ENCODE measurements at places on chromosomes 16 and 17.

DNA sequence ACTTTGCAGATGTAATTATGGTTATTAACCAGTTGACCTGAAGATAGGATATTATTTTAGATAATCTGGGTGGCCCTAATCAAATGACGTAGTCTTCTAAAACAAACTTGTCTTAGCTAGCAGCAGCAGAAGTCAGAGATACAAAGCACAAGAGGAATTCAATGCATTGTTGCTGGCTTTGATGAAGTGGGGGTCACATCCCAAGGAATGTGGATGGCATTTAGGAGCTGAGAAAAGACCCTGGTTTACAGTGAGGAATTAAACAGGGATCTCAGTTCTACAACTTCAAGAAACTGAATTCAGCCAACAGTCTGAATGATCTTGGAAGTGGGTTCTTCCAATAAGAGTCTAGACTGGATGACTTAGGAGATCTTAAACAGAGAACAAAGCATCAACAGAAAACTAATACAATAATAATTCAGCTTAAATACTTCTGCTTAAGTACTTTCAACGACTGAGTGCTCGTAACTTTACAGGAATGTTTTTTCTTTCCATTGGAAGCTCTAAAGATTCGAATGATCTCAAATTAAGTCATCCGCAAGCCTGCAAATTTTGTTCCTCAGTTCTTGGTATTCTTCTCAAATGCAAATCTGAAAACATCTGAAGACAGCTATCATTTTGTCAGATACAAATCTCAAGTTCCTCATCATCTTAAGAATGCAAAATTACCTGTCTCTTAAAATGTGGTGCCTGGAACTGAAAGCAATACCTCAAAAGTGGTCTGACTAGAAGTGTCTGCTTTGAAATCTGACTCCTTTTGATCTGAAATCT, 3.3 kb downstream of the C16orf46 start:
- no peak for DNase-seq

DNA sequence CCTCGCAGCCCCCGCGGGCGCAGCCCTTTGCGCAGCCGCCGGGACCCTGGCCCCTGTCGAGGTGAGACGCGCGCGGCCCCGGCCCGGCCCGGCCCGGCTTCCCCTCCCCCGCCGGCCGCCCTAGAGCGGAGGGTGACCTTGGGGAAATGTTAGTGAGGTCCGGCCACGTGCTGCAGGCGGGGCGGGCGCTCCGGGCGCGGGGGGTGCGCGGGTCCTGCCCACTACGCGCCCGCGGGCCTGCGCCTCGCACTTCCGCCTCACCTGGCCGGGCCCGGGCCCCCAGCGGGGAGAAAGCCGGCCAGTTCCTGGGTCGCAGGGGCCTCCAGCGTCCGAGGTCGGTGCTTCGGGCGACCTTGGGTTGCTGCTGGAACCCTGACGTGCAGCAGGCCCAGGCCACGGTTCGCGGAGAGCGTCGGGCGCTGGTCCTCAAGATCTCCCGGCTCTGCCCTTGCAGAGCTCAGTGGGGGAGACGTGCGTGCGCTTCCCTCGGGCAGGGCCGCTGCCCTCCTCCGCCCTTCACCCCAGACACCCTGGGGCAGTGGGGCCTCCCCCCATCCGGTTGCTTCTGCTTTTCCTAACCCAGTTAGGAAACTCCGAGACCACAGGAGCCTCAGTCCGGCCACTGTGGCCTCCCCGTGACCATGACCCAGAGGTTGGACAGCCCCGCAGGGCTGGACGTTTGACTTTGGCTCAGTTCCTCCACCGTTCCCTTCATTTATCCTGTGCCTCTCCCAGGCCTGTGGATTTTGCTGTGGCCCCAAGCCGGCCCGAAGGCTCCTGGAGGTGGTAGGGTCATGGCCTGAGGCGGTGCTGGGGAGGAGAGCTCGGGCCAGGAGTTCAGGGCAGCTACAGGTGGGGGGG, 791 bp downstream of the MCRIP2 start:
- no peak for DNase-seq

- peak; percentile 25 for DNase-seq
These were observed 671 bp downstream of the CHMP6 start for GRCh38 chr17:80992077-80992947.

DNA sequence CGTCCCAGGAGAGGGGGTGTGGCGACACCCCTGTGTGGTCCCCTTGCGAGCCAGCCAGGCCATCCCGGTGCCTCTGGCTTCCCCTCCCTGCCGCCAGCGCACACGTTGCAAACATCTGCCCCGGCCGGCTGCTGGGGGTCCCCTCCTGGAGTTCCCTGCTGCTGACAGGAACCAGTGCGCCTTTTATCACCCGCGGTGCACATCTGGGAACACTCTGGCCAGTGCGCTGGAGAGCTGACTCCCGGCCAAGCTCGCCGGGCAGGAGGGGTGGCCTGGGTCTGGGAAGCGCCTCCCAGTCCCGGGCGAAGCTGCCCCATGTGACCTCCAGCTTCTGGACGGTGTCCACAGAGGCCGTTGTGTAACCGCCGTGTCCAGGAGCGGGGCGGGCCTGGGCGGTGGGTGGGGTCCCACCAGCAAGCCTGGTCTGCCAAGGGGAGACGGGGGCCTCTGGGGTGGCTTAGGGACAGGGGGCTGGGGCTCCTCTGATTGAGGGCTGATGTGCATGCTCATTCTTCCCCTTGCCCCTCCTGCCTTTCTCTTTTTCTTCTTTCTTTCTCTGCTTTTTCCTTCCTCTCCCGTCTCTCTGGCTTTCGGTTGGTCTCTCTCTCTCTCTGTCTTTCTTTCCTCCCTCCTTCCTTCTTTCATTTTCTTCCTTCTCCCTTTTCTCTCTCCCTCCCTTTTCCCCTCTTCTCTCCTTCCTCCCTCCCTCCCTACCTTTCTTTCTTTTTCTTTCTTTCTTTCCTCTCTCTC, 25.2 kb upstream of the CIBAR2 start:
- peak; percentile 94 for DNase-seq

DNA sequence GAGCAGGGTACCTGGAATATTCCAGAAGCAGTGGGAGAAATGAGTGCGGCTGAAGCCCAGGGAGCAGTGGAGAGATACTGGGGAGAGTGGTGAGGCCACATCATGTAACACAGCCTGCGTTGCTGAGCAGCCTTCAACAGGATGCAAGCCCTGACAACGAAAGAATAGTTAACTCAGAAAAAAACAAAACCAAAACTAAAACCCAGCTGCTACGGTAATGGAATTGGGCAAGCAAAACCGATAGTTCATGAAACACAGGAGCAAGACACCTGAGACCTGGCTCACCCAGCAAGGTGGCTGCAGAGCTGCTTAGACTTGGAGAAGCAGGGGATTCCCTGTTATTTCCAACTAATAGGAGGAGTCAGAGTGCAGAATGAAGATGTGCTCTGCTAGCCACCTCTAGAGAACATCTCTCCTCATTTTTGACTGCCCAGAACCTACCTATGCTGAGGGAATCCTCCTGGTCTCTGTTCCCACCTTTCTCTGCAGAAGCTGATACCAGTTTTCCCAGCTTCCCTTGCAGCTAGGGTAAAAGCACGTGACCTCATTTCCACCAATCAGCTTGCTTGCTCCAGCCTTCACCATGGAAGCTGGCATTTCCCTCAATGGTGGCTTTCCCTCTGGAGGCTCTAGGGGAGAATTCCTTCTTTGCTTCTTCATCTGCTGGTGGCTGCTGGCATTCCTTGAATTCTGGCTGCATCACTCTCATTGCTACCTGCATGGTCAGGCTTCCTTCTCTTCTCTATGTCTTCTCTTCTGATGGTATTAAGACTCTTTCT, 59.4 kb upstream of the XYLT1 start:
- DNase-seq = no peak

DNA sequence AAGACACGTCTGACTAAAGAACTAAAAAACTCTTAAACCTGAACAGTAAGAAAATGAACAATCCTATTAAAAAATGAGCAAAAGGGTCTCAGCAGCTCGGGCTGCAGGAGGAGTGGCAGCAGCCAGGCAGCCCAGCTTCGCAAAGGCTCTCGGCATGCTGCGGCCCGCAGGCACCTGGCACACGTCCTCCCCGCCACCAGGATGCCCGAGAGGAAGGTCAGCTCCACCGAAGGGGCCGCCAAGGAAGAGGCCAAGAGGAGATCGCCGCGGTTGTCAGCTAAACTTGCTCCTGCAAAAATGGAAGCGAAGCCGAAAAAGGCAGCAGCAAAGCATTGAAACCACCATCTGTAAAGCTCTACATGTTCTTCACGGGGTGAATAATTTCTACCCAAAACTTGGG, 173.5 kb downstream of the BCAS3 start:
- no peak for DNase-seq

DNA sequence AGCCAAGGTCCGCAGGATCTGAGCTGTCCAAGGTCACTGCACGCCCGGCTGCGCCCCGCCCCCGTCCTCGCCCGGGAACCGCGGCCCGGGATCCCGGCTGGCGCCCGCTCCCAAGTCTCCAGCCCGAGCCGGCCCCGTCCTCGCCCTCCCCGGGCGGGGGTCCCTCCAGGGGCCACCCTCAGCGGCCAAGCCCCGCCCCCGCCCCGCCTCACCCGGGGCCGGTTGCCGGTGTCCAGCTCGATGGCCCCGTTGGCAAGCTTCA, 216 bp downstream of the VPS9D1 start:
- no peak for DNase-seq

- peak; percentile 60 for DNase-seq
These were observed 5.5 kb upstream of the ZNF750 start for GRCh38 chr17:82845163-82845807.

GRCh38 chr17:82334622-82335394, 1.2 kb upstream of the SECTM1 start:
- DNase-seq = no peak

All from tongue (tissue), 3 donors.